Stromal cell of bone marrow (primary cell): ENCODE measurements at places on chromosomes 12 and 14.

DNA sequence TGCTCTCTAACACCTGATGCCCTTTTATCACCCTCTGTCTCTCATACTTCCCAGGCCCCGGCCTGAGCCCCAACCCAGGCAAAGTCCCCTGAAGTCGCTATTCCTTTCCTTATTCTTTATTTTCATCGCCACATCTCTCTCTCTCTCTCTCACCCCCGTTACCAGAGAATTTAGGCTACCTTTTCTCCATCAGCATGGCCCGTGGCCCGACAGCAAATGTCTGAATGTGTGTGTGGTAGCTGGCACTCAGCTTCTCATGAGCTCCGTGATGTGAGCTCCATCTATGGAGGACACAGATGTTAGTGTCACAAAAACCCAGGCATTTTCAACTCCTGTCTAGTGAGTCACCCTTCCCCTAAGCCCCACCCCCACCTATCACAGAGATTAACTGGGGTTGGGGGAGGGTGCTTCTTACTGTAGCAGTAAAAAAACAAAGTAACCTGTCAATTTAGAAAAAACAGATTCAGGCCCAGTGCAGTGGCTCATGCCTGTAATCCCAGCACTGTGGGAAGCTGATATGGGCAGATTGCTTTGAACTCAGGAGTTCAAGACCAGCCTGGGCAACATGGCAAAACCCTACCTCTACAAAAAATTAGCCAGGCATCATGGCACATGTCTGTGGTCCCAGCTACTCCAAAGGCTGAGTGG lies 53.8 kb downstream of the VCPKMT start:
- DNase-seq, result no peak

- no peak for DNase-seq
Measured at GRCh38 chr14:81385886-81386285, 14.2 kb downstream of the STON2 start.

DNA sequence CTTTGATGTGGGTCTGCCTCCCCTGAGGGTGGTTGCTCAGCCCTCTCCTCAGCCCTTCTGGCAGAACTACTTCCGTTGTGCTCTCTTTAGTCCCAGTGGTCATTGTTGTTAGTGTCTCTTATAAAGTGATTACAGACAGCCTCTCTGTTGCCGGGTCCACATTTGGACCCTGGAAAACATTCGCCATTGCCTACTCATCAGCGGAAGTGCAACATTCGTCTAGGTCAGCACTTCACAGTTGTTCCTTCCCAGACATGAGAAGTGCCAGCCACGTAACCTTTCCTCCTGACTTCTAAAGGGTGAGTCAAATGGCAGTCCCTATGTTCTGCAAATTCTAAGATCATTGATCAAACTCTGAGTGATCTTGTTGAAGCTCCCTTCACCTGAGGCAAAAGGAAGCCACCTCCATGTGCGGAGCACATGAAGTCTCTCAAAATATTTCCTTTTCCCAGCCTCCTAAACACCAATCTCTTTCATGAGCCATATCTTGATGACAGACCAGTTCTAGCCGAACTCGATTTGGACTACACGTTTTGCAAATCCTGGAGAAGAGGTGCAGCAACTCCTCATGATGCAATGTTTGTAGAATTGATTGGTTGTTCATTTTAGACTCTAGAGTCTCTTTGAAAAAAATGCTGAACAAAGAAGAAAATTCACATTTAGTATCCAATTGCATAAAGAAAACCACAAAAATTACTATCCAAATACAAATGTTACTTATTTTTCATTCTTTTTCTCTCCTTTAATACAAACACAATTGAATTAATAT lies 163.8 kb downstream of the RPL10L start:
- DNase-seq, result no peak

DNA sequence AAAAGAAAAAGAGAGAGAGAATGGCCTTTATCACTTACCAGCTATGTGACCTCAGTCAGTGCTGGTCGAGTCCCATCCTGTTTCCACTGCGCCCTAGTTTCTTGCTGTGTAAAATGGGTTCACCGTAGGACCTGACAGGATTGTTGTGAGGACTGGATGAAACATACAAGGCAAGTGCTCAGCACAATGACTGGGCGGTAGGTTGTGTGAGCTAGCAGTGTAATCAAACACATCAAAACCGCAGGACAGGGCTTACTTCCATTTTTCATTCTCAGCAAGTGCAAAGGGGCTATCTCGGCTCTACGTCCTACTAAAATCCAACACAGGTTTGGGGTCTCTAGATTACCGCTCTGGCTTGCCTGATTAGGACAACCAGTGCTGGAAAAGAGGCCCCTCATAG lies 36.4 kb upstream of the ATXN2 start:
- no peak for DNase-seq

DNA sequence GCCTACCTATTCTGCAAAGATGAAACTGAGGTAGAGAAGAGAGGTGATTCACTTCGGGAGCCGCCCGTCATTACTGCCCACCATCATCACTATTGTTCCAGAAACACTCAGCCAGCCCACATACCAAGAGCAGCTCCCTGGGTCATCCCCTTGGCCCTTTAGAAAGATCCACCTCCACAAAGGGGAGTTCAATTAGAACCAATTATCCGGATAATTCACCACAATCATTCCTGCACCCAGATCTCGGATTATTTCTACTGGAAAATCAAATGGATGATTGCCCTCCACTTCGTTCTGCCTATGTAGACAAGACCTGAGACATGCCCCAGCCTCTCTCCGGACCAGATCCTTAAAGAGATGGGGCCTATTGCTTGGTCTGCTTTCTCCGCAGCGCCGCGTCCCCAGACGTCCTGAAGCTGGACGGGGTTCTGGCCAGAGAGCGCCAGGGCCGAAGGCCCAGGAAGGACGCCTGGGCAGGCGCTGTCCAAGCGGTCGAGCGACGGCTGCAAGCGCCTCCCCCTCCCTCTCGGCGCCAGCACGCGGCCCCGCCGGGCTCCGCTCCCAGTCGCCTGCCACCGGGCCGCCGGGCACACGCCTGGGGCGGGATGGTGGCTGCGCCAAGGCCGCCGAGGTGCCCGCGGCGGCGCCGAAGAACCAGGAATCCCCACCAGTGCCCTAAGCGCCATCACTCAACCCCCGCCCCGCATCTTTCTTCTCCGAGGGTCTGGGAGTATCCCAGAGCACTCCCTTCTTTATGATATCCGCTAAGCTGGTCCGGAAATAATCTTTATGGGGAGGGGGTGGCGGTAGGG lies 1.3 kb upstream of the ASCL1 start:
- DNase-seq, result no peak

DNA sequence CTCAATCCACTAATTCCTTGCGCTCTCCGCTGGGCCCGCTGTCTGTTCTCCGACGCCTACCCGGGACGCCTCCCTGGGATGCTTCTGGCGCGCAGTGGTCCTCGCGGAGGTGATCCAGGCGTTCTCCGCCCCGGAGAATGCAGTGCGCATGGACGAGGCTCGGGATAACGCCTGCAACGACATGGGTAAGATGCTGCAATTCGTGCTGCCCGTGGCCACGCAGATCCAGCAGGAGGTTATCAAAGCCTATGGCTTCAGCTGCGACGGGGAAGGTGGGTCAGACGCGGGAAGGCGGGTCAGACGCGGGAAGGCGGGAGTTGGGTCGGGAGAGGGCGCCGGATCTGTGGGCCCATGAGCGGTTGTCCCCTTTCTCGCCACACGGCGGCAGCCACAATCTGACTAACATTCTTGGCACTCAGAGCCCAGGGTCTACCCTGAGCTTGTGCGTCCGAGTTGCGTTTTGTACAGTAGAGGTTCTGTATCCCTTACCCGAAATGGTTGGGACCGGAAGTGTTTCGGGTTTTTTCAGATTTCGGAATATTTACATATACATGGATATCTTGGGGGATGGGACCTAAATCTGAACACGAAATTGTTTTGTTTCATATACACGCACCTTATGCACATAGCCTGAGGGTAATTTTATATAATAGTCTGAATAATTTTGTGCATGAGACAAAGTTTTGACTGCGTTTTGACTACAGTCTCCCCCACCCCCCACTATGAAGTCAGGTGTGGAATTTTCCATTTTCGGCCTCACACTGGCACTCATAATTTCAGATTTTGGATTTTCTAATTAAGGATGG lies 762 bp downstream of the C12orf57 start:
- peak; percentile 84 for DNase-seq

- no peak for DNase-seq
Measured at GRCh38 chr14:67957946-67958345, 138.4 kb downstream of the RAD51B start.

DNA sequence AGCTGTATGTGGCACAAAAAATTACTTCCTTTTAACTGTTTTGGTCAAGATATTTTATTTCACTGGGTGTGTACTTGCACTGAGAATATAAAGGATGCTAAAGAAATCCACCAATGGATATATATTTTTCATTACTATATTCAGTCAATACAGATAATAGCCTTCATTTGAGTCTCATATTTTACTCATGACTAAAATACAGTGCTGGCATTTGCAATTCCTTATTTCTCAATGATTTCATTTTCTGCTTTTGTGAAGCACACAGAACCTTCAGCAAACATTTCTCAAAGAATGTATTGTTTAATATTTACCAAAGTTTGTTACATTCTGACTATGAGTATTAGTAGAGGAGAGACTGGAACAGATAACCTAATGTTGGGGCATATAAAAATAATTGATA lies 93.2 kb upstream of the SOX5 start:
- no peak for DNase-seq

GRCh38 chr12:23753628-23754365 lies 195.7 kb downstream of the SOX5 start:
- no peak for DNase-seq

DNA sequence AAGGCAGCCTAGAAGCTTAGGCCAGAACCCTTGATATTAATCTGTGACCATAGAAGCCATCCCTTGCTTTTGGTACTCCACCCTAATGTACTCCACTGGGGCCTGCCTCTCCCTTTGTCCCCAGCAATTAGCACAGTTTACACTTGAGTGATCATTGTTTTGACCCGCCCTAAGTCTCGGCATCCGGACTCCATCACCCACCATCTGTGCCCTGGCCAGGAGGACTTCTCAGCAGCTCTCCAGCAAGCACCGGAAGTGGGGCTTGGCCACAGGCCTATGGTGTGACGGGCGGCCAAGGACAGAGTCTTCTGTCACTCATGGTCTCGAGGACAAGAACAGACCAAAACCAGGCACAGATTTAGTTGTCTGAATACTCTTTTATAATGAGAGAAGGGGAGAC lies 126.5 kb upstream of the NTF3 start:
- no peak for DNase-seq

GRCh38 chr12:4027412-4027811 lies 154.2 kb upstream of the PARP11 start:
- no peak for DNase-seq

DNA sequence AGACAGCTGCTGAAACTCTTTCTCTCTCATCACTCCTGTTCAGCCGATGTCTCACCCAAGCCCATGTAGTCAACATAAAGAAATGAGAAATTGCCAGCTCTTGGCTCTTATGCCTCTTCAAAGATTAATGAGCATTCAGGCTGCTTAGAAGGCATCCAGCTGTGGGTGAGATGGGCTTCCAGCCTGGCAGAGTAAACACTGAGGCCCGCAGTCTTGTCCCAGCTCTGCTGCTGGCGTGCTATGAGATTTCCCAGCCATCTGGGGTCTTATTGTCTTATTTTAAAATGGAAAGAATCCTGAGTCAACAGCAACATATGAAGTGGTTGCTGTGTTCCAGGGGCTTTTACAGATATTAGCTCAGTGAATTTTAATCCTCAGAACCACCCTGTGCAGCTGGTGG lies 12.6 kb downstream of the RXYLT1 start:
- no peak for DNase-seq

DNA sequence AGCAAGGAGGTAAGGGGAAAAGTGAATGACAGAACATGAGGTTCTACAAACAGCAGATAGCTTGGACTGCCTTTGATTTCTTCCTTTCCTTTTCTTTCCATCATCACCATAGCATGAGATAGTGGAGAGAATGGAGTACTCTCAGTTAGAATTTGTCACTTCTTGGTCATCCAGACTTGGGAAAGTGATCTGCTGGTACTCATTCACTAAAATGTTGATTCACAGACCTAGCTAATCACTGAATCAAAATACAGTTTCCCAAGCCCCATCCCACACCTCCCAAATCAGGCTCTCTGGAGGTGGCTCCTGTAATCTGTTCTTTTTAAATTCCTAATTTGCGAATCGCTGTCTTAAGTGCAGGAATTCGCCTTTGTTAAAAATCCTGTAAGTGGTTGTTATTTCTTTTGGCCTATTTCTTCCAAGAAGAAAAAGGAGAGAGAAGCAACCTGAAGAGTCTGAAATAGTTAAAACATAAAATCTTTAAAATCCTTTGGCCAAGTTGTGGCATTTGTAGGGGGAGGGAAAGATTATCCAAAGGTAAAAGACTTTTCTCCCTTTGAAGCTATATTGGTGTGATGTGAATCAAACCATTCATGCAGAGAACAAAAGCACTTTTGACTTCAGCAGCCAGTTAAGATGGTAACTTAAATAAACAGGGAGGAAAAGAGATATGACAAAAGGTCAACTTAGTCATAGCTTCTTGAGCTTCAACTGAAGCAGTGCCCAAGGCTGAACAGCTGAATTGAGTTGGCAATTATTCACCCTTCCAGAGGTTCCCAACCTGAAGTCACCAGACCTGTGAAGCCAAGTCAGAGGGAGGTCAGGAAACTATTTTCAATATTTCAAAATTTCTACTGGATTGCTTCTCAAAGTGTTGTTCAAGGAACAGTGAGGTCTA lies 255.1 kb upstream of the KRR1 start:
- peak; percentile 47 for DNase-seq

- no peak for DNase-seq
Measured at GRCh38 chr14:95964901-95965300, 74.3 kb upstream of the C14orf132 start.

- DNase-seq, result no peak
Measured at GRCh38 chr12:75622492-75622891, 111.1 kb upstream of the KRR1 start.

- DNase-seq, result no peak
Measured at GRCh38 chr12:119134284-119135072, 44.3 kb upstream of the HSPB8 start.

DNA sequence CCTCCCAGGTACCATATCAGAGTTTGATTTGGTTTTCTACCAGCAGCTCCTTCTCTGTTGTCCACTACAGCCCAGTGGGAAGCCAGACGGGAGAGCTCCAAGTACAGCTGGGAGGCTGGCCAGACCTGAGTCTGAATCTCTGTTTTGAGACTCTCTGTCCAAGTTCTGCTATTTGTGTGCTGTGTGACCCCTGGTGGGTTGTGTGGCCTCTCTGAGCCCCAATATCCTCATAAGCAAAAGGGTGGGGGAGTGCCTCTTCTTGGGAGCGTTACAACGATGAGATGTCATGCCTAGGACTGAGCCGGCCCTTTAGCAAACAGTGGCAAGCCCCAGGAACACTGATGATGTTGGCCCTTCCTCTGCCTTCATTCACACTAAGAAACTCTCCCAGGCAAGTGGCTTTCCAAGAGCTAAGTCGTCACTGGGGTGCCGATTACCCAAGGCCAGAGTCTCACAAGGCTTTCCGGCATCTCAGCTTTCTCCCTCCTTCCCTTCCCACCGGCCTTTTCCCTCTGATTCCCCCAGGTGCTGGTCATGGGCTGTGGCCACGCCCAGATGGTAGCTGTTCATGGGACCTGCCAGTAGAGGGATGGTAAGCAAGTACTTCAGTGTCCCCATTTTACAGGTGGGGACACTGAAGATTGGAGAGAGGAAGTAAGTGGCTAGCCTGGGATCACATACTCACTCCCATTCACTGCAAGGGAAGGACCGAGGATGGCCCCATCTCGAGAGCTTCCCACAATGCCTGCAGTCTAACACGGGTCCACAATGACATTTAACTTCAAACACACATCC lies 47.7 kb downstream of the BCL11B start:
- DNase-seq, result no peak

- no peak for DNase-seq
Measured at GRCh38 chr12:7966563-7966962, 30.6 kb upstream of the SLC2A3 start.

- no peak for DNase-seq
Measured at GRCh38 chr14:99554757-99555531, 49.1 kb downstream of the CCDC85C start.
